ENCODE measurements at places on chromosomes 3 and 15.

GRCh38 chr3:116663161-116664110 is 46.1 kb upstream of the TUSC7 start:
- DNase-seq, result peak; percentile 28

- DNase-seq, result no peak
These were observed 28.5 kb downstream of the RBPMS2 start for GRCh38 chr15:64746921-64747320.

GRCh38 chr3:3907023-3907422 is 107.8 kb downstream of the LRRN1 start:
- no peak for DNase-seq

DNA sequence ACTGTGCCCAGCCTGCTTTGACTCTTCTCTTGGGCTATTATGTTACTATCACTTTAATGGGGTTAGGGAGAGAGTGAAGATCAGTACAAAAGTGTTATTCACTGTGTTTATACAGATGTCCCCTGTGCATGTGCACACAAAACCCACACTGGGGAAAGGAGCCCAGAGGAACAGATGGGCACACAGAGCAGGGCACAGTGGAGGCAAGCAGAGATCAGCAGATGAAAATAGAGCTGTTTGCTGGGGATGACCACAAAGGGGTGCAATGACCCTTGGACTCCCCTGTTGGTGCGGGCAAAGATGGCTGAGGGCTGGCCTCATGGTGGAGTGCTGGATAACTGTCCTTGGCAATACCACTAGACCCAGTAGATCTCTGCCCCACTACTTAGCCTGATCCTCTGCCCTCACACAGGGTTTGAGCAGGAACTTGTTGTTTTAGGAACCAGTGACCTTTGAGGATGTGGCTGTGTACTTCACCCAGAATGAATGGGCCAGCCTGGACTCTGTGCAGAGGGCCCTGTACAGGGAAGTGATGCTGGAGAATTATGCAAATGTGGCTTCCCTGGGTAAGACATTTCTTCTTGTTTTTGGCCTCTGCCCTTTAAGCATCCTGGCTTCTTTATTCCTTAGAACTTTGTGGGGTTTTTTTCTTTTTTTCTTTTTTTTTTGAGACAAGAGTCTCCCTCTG is 5.3 kb downstream of the ZNF620 start:
- no peak for DNase-seq

- no peak for DNase-seq
These were observed 2.7 kb downstream of the PDCD7 start for GRCh38 chr15:65130941-65131340.

DNA sequence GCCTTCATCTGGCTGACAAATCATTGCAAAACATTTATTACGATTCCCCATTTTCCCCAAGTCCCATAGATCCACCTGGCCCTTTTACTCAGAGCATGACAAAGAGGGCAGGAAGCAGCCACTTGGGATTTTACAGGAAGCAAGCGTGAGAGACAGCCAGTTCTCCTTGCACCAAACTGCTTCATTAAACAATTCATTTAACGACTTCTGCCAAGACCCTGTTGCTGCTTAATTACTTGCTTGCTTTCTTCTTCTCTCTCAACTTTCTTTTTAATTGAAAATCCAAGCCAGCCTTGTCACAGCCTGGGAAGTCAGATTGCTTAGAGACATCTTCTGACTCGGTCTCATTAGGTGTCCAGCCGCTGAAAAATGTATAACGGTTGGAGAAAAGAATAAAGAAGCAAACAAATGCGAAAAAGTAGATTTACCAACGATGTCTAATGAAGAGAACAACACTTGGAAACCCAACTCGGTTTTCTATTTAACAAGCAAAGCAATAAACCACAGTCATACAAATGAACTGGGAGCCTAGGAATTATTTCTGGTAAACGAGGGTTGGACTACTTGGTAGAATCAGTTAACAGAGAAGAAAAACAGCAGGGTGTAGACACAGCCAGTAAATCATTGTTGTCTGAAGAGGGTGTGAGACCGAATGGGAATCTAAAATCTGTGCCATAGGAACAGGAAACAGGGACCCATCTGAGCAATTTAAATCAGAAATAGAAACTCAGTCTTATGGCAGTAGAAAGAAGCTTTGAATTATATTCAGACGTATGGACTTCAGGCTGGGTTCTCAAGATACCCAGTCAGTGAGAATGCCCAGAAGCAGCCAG is 298.3 kb downstream of the LRRC3B start:
- DNase-seq, result no peak

DNA sequence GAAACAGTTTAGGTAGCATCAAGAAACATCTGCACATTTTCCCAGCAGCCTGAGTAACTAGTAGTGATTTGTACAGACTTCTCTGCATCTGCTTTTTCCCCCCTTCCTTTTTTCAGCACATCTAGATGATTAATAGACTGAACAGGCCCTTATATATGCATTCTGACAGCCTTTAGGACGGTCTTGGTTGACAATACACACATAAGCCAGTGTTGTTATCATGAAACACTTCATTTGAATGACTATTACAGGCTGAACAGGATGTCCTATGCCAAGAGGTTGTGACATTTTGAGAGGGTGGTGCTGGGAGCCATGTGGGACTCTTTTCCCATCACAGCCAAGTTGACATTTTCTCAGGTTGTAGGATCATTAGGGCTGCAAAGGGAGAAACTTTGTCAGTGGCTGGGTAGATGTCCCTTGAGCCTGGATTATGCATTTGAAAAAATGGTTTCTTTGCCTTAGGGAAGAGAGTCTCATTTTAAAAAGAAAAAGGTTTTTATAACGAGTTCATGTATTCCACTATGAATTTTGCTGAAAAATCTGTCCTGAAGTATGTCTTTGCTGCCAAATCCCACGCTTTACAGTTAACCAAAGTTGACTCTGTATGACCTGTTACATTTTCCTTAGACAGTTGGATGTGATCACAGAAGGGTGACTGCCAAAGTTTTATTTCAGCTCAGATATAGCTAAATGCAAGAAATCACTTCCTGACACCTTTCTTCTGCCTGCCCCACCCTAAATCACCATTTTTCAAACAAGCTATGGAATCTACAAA is 73.7 kb downstream of the FILIP1L start:
- DNase-seq, result no peak

GRCh38 chr3:160921020-160921635 is 165.1 kb downstream of the PPM1L start:
- peak; percentile 7 for DNase-seq

- no peak for DNase-seq
These were observed 176.8 kb upstream of the EPHA3 start for GRCh38 chr3:88930611-88931010.

GRCh38 chr3:17110660-17111396 is 226.1 kb downstream of the PLCL2 start:
- no peak for DNase-seq

DNA sequence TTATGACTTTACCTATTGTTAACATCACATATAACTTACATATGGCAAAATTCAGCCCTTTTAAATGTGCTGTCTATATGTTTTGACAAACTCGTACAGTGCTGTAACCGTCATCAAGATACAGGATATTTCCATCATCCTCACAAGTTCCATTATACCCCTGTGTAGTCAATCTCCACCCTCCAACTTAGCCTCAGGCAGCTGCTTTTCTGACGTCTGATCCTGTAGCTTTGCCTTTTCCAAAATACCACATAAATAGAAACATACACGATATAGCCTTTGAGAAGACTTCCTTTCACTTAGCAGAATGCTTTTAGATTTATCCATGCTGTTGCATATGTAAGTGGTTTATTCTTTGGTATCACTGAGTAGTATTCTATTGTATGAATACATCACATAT is 47.1 kb downstream of the SLC12A1 start:
- no peak for DNase-seq

DNA sequence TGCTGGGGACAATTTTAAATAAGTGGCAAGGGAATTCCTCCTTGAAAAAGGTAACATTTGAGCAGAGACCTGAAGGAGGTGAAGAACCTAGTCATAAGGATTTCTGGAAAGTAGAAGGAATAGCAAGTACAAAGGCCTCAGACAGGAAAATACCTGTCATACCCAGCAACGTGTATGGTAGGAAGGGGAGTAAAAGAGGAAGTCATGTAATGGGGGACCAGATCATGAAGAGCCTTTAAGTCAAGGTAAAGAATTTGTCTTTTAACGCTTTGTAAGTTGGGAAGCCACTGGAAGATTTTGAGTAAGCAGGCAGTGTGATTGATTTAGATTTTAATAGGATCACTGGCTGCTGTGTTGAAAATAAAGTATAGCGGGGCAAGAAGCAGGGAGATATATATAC is 43.4 kb upstream of the FAH start:
- no peak for DNase-seq

DNA sequence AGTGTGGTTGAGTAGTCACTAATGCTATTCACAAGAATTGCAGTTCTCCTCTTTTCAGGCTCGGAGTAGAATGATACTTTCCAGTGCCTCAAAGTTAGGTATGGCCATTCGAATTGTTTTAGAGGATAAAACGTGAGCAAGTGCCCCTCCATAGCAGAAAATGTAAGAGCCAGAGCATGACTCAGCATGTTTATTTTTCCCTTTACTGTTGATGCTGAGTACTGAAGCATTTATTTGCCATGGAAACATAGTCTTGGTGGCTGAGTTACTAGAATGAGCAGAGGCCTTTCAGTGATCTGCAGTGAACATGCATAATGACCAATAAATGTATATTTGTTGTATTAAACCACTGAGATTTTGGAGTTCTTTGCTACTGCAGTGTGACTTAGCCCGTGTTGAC is 540.6 kb downstream of the NLGN1 start:
- no peak for DNase-seq

DNA sequence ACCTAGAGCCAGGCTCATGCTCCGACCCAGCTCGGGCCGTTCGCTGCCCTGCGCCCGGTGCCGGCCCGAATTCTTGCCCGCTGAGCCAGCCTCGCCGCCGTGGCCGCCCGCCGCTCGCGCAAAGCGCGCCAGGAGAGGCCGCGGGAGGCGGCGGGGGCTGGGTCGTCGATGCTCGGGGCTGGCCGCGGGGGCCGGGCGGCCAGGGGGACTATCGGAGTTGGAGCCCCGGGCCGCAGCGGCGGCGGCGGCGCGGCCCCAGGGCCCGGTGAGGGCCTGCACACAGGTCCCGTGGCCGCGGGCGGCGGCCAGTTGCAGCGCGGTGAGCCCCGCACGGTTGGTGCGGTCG is 1.1 kb downstream of the ANKRD63 start:
- no peak for DNase-seq

DNA sequence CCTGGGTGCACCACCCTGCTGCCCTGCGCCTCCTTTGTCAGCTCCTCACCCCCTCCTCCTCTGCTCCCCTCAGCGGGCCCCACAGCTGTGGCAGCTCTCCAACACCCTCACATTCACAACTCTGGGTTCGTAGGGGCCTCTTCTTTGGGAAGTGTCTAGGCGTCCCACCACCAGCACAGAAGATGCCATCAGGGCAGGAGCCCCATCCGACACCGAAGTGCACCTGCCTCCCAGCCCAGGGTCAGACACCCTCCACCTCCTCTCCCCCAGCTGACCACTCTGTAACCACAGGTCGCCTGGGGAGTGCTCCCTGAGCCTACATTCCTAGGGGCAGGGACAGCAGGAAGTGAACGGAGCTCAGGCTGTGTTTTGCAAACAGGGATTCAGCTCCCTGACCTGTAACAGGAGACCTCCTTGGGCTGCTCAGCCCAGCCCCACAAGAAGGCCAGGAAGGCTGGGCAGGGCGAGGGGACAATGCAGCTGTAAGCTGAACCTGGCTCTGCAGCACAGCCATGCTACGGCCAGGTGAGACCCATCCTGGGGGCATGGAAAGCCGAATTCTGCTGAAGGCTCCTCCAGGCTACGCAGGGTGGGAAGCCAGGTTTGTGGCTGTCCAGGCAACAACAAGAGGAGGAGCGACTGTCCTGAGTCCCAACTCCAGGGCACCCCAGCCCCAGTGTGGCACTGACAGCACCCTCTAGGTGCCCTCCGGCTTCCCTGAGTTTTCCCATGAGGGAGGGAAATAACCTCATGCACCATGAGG is 269.0 kb downstream of the GOLGA6L6 start:
- DNase-seq, result no peak

- no peak for DNase-seq
These were observed 15.5 kb downstream of the ZNF80 start for GRCh38 chr3:114221881-114222264.

DNA sequence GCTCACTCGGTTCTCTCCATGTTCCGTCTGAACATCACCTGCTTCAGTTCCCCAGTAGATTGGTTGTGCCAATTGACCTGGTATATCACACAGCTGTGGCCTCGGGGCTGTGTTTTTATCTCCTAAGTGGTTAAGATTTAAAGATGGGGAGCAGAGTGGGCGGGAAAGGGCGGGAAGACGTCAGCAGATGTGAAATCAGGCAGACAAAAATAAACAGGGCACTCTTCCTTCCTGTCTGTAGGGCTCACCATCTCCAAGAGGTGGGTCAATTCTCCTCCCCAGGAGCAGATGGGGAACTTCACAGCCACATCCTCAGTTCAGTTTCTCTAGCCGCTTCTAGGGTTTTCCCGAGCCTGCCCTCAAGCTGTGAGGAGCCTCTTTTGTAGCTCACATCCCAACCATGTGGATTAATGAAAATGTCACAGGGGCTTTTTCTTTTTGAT is 26.8 kb upstream of the LIMD1 start:
- DNase-seq, result peak; percentile 15

DNA sequence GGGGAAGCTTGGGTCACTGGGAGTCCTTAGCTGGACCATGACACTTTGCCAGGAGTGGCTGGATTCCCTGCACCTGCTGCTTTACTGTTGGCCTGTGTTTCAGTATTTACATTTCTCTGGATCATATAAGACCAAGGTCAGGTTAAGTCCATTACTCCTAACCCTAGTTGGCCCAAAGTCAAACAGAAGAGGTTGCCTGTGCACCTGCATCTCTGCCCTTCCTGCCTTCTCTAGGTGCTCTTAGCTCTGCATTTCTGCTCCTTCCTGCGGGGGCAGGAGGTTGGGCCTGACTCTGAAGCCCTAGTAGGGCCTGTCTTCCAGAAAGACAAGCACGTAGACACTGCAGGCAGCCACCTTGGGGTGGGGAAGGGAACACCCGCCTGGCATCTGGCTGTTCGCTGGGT is 124.3 kb downstream of the RPLP1 start:
- no peak for DNase-seq

GRCh38 chr3:141971571-141971970 is 95.1 kb downstream of the ATP1B3 start:
- no peak for DNase-seq

GRCh38 chr15:22827125-22827524 is 11.3 kb upstream of the NIPA2 start:
- no peak for DNase-seq

GRCh38 chr3:186511702-186512101 is 32.5 kb downstream of the CRYGS start:
- DNase-seq, result no peak

- no peak for DNase-seq
These were observed 83.2 kb downstream of the MEIS2 start for GRCh38 chr15:37017031-37017625.

DNA sequence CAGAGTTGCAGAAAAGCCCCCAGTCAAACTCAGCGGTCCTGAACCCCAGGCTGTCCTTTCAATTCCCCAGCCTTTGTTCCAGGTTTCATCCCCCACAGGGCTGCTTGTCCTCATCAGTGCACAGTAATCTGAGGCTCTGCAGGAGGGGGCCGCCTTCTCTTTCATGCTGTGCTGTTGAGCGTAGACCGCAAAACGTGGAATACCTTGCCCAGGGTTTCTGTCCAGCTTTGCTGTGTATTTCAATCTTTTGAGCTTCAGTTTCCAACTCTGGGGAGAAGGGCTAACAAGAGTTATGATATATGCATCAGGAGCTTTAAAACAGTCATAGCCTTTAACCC is 64.8 kb downstream of the FAM43A start:
- no peak for DNase-seq
